NB4 (cell line): ENCODE measurements at places on chromosomes 6 and 20.

- no peak for DNase-seq
Observed at GRCh38 chr6:3363296-3364025, 93.4 kb downstream of the SLC22A23 start.

DNA sequence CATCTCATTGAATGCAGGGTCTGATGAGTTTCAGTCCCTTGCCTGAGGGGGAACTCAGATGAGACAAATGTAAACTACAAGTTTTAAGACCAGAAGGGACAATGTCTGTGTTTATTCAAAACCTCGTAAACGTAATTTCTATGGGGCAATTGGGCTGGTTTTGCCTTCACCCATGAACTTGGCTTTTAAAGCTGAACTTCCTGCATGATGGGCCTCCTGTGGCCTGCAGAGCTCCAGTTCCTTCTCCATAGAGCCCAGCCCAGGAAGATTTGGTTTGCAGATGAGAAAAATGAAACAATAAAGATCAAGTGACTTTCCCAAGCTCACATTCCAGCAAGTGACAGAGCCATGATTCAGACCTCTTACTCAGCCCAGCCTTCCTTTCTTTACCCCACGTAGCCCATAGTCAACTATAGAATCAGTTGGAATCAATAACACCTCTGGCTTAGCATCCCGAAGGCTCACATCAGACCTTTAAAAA, 612.3 kb downstream of the UTRN start:
- DNase-seq, result no peak

DNA sequence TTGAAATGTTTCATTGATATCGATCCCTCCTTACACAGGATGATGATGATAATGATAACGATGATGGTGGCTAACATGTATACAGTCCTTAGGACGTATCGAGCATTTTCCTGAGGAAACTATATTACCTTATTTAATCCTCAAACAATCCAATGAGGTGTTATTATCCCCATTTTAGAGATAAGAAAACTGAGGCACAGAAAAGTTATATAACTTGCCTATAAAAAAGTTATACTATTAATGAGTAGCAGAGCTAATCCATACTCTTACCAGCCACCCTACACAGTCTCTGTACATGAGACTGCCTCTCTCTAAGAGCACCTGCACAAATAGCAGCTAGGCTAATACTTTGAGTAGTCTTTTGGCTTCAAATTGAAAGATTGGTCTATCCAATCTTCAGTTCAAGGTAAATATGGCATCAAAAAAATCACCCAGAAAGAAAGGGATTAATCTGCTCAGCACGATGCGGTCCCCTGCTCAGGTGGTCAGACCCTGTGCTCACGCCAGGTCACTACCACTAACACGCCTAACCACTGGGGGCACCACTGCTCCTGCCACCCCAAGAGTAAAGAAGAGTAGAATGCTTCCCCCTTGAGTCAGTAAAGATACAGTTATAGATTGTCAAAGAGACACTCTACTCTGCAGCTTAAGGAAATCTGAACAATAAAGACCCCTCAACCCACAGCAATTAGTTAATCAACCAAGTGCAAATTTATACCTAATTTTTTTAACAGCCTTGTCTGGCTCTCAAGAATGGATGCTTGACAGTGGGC, 15.0 kb downstream of the GABBR1 start:
- no peak for DNase-seq

DNA sequence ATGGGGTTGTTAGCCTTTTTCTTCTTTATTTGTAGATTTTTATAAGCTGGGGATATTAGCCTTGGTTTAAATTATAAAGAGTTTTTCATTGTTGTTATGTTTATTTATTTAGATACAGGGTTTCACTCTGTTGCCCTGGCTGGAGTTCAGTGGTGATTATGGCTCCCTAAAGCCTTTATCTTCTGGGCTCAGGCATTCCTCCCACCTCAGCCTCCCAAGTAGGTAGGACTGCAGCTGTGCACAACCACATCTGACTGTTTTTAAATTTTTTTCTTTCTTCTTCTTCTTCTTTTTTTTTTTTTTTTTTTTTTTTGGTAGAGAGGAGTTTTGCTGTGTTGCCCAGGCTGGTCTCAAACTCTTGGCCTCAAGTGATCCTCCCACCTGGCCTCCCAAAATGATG, 80.9 kb downstream of the UBE3D start:
- no peak for DNase-seq

DNA sequence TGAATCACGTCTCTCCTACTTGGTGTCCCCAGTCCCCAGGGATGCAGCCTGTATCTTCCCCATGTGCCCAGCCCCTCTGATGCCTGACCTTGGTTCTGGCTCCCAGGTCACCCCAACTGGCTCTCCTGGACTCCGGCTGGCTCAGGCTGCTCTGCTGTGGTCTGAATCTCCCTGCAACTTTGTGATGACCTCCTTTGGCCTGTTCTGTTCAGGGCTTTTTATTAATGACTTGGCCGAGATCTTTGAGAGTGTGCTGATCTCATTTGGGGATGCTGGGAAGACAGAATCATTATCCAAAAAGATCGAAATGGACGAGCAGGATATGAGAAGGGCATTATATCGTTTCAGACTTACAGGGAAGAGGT, 67.4 kb downstream of the IGF2R start:
- no peak for DNase-seq

- DNase-seq, result no peak
Observed at GRCh38 chr20:25160467-25160866, 35.0 kb upstream of the ENTPD6 start.

DNA sequence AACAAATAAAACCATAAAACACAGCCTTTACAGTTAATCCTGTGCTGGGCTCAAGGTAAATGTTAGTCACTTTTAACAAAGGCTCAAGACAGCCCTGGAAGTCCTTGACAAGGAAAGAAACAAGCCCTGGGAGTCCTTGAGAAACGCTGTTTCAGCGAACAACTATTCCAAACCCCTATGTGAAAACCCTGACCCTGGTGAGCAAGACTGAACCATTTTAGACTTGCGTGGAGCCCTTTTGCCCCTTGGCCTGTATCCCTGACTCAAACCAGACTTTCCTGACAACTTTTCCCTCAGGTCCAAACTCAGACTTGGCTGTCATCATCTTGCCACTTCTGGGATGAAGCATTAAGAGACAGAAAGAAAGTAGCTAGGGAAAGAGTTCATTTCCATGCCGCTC, 180.4 kb downstream of the AIG1 start:
- DNase-seq, result no peak

- no peak for DNase-seq
Observed at GRCh38 chr6:107819964-107820337, 4.2 kb downstream of the SCML4 start.

GRCh38 chr20:14582855-14583254, 245.4 kb upstream of the FLRT3 start:
- DNase-seq, result peak; percentile 19

DNA sequence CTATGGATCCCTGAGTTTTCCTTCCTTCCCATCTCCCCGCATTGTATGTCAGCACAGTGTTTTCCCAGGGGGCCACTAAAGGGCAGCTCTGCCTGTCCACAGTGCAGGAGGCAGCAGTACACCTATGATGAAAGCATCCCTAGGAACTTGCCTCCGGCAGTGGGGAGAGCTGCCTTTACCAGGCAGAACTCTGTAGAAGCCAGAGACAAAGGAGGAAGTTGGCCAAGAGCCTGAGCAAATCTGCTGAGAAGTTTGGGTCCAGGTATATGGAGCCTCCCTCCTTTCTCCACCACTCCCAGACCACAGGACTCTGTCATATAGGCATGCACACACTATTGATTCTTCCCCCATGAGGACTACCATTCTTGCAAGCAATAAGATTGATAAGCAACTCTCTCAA, 282.7 kb downstream of the TBC1D7 start:
- peak; percentile 15 for DNase-seq

DNA sequence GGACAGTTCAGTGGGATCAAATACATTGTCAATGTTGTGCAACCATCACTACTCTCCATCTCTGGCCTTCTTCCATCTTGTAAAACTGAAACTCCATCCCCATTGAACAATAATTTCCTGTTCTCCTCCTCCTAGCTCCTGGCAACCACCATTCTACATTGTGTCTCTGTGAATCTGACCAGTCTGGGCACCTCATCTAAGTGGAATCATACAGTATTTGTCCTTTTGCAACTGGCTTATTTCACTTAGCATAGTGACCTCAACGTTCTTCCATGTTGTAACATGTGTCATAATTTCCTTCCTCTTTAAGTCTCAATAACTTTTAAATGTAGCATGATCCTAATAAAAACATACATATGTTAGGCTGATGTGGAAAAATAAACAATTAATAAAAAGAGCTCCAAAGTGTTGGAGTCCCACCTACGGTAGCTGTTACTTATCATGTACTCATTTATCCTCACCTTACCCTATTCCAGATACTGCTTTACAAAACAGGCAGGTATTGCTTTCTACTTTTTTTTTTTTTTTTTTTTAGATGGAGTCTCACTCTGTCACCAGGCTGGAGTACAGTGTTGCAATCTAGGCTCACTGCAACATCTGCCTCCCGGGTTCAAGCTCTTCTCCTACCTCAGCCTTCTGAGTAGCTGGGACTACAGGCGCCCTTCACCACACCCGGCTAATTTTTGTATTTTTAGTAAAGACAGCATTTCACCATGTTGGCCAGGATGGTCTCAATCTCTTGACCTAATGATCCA, 91.9 kb downstream of the TNFAIP3 start:
- DNase-seq, result peak; percentile 97

DNA sequence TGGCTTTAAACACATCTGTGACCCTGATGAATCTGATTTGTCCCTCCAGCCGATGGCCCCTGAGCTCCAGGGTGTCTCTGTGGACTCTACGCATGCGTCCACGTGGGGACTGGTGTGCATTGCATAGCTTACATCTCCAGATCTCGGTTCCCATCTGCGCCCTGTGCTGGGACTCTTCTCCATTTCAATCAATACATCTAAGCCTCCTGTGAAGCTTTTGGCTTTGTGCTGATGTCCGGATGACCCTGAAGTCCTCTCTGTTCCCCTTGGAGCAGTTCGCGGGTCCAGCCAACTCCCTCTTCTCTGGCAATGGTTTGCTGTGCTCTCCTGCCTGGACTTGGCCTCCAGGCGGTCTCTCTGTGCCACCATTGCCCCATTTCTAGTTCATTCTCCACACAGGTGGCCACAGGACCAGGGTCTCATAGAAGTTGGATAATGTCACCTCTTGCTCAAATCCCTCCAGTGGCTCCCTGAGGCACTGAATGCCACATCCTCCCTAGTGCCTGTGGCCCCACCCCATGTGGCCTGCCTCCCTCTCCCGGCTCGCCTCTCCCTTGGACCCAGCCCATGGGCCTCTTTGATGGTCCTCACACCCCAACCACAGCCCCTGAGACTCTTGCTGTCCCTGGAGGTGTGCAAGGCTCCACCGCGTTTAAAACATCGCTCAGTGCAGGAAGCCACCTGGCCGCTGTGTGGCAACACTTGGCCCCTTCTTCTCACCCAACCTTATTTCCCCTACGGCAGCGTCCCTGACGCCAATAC, 155.4 kb downstream of the SYCP2 start:
- no peak for DNase-seq

GRCh38 chr6:23650676-23651075, 475.3 kb upstream of the NRSN1 start:
- DNase-seq, result no peak

GRCh38 chr6:127266178-127266891, at the start of gene RNF146:
TSS of gene RNF146 (plus strand) at chr6:127266864. CDS start at chr6:127280339, 13,475 bp downstream.
- DNase-seq, result peak; percentile 93

- DNase-seq, result peak; percentile 83
Observed at GRCh38 chr6:341914-342831, 49.4 kb upstream of the IRF4 start.

DNA sequence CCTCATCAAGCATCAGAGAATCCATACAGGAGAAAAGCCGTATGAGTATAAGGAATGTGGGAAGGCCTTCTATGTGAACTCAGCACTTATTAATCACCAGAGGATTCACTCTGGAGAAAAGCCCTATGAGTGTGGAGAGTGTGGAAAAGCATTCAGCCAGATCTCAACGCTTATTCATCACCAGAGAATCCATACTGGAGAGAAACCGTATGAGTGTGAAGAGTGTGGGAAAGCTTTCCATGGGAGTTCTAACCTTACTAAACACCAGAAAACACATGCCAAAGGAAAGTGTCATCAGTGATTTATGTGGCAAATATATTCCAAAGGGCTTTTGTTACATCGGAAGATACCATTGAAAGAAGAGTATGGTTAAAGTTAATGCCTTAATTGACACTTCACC, 25.4 kb downstream of the ZKSCAN8 start:
- no peak for DNase-seq

- peak; percentile 41 for DNase-seq
Observed at GRCh38 chr20:59726281-59726595, 121.9 kb downstream of the PHACTR3 start.

DNA sequence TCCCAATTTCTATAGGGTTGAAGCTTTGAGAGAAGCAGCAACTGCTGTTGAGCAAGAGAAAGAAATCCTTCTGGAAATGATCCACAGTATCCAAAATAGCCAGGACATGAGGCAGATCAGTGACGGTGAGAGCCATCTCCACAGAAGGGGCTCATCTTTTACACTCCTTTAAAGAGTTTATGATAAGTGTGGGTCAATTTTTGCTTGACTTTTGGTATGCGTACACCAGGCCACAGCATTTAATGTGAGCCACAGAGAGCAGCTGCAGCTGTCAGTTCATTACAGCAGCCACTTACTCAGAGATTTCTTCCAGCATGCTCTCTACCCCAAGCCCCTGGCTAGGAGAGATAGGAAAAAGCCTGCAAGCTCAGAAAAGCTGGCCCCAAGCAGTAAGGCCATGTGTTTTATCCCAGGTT, 9.9 kb downstream of the BAG2 start:
- DNase-seq, result no peak

DNA sequence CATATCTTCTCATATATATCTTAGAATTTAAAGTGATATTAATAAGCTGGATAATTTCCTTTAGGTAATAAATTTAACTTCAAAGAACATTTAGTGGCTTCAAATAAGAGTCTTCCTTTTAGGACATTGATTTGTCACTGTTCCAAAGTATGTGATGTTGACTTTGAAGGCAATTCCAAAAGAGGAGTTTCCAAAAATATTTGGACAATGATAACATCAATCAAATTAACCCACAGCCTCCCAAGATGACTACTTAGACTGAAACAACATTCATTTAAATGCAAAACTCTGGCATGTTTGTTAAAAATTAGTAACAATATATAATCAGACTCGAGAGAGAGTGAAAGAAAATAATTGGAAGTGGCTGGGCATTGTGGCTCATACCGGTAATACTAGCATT, 211.1 kb downstream of the OGFRL1 start:
- DNase-seq, result no peak

- no peak for DNase-seq
Observed at GRCh38 chr6:3237761-3238662, 10.6 kb upstream of the TUBB2B start.

- DNase-seq, result no peak
Observed at GRCh38 chr20:33521461-33521860, 31.6 kb downstream of the CBFA2T2 start.
